ENCODE measurements at places on chromosomes 3 and 15.

DNA sequence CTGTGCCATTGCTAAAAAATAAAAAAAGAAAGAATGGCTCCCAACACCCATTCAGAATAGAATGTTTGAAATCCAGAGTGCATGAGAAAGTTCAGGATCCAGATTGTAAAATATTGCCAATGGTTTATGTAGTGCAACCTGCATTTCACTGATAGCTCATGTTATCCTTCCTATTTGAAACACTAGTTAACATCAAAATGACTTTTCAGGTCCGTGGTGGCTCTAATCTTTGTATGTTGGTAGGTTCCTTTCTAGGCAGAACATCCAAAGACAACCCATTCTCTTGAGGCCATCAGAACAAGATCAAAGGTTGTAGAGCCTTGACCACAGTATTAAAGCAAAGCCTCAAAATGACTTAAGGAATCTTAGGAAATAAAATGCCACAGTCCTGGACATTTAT, 51.0 kb downstream of the PLCL2 start:
- no peak for DNase-seq

DNA sequence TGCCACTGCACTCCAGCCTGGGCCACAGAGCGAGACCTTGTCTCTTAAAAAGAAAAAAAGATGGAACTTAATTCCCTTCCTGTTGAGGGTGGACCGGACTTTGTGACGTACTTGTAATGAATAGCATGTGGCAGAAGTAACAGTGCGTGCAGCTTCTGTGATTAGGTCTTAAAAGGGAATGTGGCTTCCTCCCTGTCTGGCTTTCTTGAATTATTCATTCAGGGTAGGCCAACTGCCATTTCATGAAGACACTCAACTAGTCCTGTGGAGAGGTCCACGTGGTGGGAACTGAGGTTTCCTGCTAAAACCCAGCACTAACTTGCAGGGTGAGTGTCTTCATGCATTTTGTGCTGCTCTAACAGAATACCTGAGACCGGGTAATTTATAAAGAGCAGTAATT, 98.9 kb upstream of the PIAS1 start:
- DNase-seq = no peak

- no peak for DNase-seq
These were observed 4.3 kb upstream of the IGDCC3 start for GRCh38 chr15:65382146-65382491.

DNA sequence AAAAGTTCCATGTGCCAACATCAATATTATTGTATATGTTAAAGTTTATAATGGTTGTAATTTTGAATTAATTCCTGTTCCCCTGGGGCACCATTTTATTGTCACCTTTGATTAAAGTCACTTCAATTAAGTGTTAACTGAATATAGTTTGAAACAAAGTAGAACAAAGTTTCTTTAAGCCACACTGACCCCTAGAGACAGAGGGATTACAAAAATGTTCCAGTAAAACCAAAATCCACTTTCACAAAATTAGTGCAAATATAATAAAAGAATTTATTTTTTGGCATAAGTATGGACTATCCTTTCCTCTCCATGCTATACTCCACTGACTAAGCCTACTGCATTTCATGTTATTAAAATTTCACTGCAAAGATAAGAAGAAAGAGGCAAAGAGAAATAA, 123.9 kb downstream of the ZMAT3 start:
- no peak for DNase-seq

GRCh38 chr3:72428803-72429202, 419.4 kb downstream of the SHQ1 start:
- DNase-seq = no peak

DNA sequence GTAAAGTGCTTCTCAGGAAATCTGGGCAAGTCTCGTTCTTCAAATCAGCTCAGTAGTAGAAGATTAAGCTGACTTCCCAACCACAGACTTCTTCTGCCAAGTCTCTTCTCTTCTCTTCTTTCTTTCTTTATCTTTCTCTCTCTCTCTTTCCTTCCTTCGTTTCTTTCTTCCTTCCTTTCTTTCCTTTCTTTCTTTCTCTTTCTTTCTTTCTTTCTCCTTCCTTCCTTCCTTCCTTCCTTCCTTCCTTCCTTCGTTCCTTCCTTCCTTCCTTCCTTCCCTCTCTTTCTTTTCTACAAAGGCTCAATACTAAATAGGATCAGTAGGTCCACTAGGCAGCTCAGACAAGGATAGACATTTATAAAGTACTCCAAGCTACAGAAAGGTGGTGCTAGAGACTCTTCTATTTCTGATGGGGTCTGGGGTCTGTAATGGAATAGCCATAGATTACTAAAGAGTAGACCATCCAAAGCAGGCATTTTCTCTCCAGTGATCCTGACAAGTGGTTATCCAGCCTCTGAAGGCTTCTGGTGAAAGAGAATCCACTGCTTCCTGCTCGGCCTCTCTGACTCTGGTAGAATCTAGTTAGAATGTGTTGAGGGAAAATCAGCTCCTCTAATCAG, 100.8 kb downstream of the TPRG1 start:
- DNase-seq = no peak
